ENCODE measurements at places on chromosomes 6 and 20. TPM values are rescaled to one million over a fixed set of nuclear protein-coding genes. Genes with fewer than 3 reads are reported as not detected.

GRCh38 chr6:128275681-128276080, 244.7 kb downstream of the PTPRK start:
- no peak for DNase-seq

The MAP1LC3A gene
- 2.8 TPM for total RNA-seq

The TTLL9 gene
- total RNA-seq, result not detected

DNA sequence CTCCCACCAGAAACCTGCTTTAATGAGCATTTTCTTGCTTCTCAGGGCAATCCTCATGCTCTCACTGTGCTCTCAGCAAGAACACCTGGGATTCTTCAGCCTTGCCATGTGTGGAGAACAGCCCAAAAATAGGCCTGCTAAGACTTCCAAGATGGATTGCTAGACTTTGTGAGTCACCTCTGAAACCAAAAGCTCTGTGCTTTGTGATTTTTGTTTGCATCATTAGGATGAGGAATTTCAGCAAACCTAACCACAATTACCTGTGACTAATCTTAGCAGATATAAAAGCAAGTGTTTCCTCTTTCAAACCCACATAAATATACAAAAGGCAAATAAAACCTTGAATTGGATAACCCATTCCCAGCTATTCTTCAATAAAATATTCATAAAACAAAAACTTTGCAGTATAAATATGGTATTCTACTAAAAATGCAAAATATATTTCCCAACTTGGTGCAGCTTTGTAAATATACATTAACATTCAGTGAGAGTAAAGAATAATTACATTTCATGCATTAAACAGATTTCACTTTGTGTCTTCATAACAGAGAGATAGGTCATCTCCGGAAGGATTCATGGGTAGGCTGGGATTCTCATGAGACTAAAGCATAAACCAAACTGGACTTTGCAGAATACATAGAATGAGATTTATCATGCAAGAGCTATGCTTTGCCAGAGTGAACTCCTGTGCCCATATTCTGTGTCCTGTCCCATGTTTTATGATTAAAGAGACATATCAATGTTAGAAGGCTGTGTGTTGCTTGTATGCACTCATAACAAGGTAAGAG, 33.5 kb downstream of the TPBG start:
- no peak for DNase-seq

DNA sequence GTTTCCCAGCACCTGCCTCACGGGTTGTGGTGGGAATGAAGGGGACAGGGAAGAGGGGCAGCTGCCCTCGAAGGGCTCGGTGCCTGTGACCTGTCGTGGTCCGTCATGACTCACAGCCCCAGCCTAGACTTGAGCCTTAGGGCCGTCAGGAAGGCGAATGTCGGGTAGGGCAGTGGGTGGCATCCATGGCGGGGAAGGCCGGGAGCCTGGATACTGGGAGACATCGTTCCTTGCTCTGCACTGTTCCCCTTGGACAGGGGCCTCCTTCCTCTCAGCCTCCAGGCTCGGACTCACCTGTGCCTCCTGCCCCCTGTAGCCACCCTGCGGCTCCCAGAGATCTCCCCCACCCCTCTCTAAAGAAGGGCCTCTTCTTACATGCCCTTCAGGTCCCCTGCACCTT, 52.2 kb upstream of the APCDD1L start:
- no peak for DNase-seq

- DNase-seq, result no peak
Observed at GRCh38 chr20:59725476-59726280, 121.3 kb downstream of the PHACTR3 start.

- no peak for DNase-seq
Observed at GRCh38 chr20:33796907-33797544, 14.1 kb upstream of the CHMP4B start.

The PNLDC1 gene
- total RNA-seq, result 0.94 TPM

DNA sequence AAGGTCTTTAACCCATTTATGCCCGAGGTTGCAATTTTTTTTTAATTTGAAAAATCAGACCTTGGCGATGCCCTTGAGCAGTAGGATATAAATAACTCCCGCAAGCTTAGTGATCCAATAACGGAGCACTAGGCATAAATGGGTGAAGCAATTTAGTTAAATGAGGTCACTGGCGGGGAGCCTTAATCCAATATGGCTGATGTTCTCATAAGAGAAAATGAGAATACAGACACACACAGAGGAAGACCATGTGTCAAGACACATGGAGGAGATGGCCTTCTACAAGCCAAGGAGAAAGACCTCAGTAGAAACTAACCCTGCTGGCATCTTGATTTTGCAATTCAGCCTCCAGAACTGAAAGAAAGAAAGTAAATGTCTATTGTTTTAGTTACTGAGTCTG, 735 bp downstream of the SIRPG start:
- DNase-seq, result no peak

The TREML1 gene
- not detected for total RNA-seq

- DNase-seq, result peak; percentile 22
Observed at GRCh38 chr6:110999634-111000270, 17.9 kb downstream of the RPF2 start.

GRCh38 chr6:104689551-104690205, 170.0 kb downstream of the HACE1 start:
- DNase-seq, result no peak

The TULP1 gene
- not detected for total RNA-seq

Data from CD4-positive, alpha-beta memory T cell (primary cell).